ENCODE measurements at places on chromosomes 5 and 9. TPM values are rescaled to one million over a fixed set of nuclear protein-coding genes. Genes with fewer than 3 reads are reported as not detected.
A peak's percentile ranks its signal among the peaks of the same experiment; 100 is the strongest.

GRCh38 chr5:66741394-66741793 is 145.2 kb downstream of the MAST4 start:
- H3K27ac ChIP-seq: no peak overlapping the region
- DNase-seq: no peak
- H3K27me3 ChIP-seq: no peaks in the 10 kb centered on the region
- no peak overlapping the region for H3K4me3 ChIP-seq
- no peaks in the 10 kb centered on the region for H3K4me1 ChIP-seq
- no peaks in the 10 kb centered on the region for H3K36me3 ChIP-seq

DNA sequence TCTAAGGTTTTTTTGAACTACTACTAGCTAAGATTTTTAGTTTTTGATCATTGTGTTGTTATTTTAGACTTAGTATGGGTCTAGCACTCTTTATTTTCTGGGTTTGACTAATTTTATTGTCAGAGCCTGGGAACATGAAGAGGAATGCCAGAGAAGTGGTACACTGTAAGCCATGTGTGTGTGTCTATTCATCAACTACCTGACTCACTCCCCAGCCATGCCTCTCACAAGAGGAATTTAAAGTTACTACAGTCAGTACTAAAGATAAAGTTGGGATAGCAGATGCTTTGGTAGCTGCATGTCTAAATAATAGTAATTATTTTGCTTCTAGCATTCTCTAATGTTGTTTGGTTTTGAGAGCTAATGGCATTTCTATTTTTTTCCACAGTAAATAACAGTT is 264.8 kb downstream of the CSNK1G3 start:
- no peaks in the 10 kb centered on the region for H3K27me3 ChIP-seq
- no peak overlapping the region for H3K4me3 ChIP-seq
- no peaks in the 10 kb centered on the region for H3K4me1 ChIP-seq
- H3K27ac ChIP-seq: no peak overlapping the region
- DNase-seq: peak; percentile 95

DNA sequence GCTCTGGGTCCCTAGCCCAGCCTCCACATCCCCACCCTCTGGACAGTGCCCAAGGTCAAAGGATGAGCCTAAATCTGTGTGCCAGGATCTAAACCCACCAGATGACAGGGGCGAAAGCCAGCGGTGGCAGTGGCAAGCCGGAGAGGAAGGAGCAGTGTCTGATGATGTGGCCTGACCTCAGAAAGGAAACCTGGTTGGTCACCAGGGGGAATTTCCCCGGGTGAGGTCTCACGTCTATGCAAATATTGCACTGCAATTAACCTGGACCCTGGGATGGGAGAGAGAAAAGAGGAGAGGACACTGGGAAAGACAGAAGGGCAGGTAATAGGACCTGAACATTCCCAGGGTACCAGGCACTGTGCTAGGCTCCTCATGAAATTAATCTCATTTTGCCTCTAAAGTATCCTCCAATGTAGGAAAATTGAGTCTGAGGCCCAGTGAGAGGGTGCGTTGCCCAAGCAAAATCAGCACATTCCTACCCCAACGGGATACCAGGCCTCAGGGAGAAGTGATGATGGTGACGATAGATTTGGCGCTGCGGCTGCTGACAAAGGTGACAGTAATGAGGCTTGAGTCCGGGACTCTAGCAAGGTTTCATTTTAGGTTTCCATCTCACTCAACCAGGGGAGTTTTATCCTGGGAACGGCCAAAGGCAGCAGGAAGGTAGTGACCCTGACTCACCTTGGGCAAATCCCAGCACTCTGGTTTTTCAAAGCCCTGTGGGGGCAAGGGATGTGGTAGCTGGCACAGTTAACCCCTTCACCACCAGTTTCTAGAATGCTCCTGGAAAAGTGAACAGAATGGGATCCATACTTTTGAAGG is 13.4 kb upstream of the TNIP1 start:
- peaks cover 32% of the 10 kb centered on the region for H3K4me1 ChIP-seq
- H3K27me3 ChIP-seq: no peaks in the 10 kb centered on the region
- no peaks in the 10 kb centered on the region for H3K36me3 ChIP-seq
- DNase-seq: no peak

DNA sequence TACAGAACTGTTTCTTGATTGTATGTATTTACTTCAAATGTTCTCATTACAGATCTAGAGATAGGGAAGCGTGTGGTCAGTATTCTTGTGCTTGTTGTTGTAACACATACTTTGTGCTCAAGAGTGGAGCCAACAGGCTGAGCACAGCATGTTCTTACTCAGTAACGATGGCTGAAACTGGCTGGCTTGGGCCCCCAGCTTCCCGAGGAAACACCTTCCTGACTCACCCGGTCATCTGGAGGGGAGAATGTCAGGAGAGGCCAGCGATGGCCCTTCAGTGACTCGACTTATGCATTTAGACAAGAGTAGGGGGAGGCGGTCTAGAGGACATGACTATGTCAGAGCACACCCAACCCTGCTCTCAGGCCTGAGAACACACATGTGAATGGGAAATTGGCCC is 25.6 kb downstream of the ZNF474 start:
- no peak overlapping the region for H3K4me3 ChIP-seq
- no peaks in the 10 kb centered on the region for H3K36me3 ChIP-seq
- peak; percentile 88 for DNase-seq
- peaks cover 21% of the 10 kb centered on the region for H3K4me1 ChIP-seq

- DNase-seq: no peak
- H3K4me3 ChIP-seq: peak overlapping the region; percentile 19
- no peaks in the 10 kb centered on the region for H3K4me1 ChIP-seq
- H3K36me3 ChIP-seq: no peaks in the 10 kb centered on the region
These were observed 930 bp downstream of the PRLR start for GRCh38 chr5:35229076-35230037.

- no peak for DNase-seq
- no peak overlapping the region for H3K4me3 ChIP-seq
- no peaks in the 10 kb centered on the region for H3K27me3 ChIP-seq
- no peaks in the 10 kb centered on the region for H3K4me1 ChIP-seq
- H3K36me3 ChIP-seq: no peaks in the 10 kb centered on the region
- H3K27ac ChIP-seq: no peak overlapping the region
These were observed 68.4 kb upstream of the IZUMO3 start for GRCh38 chr9:24614070-24614469.

GRCh38 chr5:179730852-179731251 is 1.8 kb upstream of the MAML1 start:
- H3K36me3 ChIP-seq: peaks cover 6% of the 10 kb centered on the region
- no peaks in the 10 kb centered on the region for H3K27me3 ChIP-seq
- H3K27ac ChIP-seq: no peak overlapping the region
- DNase-seq: no peak
- H3K4me3 ChIP-seq: no peak overlapping the region
- peaks cover 3% of the 10 kb centered on the region for H3K4me1 ChIP-seq

DNA sequence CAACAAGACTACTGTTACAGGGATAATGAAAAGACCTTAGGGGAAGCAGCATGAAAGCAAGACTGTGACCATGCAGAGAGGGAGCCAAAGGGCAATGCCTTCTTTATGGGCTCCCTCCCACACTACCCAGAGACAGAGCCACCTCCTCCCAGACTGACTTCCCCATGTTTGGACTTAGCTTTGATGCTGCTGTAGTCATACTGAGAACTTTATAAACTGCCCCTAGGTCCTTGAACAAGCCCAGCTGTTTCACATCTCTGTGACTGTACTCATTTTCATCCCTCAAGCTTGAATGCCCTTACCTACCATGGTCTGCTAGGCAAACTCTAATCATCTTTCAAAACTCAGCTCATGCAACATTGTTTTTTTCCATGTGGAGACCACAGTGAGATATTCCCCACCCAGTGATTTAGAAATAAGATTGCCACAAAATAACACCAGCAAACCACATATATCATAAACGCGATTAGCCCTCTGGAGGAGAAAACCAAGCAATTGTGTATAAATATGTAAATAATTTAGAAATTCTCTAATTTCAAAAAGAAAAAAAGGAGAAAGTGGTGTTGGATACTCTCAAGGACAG is 23.4 kb upstream of the FAM169A start:
- H3K27me3 ChIP-seq: no peaks in the 10 kb centered on the region
- no peaks in the 10 kb centered on the region for H3K36me3 ChIP-seq
- H3K4me3 ChIP-seq: no peak overlapping the region

DNA sequence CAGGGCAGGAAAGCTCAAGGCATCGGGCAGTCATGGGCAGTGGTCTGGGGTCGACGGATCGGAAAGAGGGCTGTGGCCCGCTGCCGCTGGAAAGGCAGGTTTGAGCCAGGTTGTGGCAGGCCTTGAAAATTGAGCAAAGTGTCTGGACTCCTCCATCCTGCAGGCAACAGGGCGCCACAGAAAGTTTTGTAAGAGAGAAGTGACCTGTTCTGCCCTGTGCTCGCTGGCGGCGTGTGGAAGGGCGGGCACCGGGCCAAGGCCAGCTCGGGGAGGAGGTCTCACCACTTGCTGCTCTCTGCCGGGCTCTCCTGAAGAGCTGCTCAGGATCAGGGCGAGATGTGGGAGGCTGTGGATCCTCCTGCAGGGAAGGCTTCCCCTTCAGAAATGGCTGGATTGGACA is 41.4 kb upstream of the FAT2 start:
- H3K4me3 ChIP-seq: no peak overlapping the region
- H3K36me3 ChIP-seq: no peaks in the 10 kb centered on the region
- DNase-seq: no peak
- H3K27me3 ChIP-seq: peaks cover 6% of the 10 kb centered on the region
- H3K4me1 ChIP-seq: no peaks in the 10 kb centered on the region
- no peak overlapping the region for H3K27ac ChIP-seq

- no peaks in the 10 kb centered on the region for H3K36me3 ChIP-seq
- H3K27ac ChIP-seq: no peak overlapping the region
- no peaks in the 10 kb centered on the region for H3K27me3 ChIP-seq
- no peak overlapping the region for H3K4me3 ChIP-seq
- no peaks in the 10 kb centered on the region for H3K4me1 ChIP-seq
These were observed 159.3 kb upstream of the TLX3 start for GRCh38 chr5:171149772-171150171.

DNA sequence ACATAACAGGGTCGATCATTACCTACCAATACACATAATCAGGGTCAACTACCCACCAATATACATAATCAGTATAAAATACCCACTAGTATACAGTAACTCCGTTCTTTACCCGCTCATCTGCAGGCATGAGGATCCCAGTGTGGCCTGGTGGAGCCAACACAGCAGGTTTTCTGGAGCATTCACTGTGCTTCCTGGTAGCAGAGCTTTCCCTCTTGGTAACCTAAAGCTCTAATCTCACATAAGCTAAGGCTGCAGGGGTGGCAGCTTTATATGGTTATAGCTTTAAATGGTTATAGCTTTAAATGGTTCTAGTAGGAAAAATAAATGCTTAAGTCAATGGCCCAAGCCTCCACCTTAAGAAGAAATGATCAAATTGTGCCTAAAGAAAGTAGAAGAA is 11.9 kb downstream of the LCN1 start:
- no peak for DNase-seq
- H3K4me3 ChIP-seq: no peak overlapping the region
- H3K4me1 ChIP-seq: no peaks in the 10 kb centered on the region
- no peaks in the 10 kb centered on the region for H3K27me3 ChIP-seq
- H3K36me3 ChIP-seq: no peaks in the 10 kb centered on the region

DNA sequence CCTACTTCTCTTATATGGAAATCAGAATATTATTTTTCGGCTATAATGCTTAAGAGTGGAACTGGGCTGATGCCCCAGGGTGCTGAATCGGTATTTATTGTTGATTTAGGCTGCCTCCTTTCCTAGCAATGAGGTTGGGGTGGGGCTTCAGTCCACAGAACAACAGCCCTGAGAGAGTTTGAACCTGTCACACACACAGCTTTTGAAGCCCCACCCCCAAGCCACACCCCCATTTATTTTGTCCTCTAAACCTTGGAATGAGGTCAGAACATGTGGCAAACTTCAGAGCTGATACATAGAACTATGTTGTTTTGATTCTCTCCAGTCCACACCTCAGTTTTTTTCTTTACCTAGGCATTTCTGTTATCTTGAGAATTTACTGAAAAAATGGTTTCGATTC is 51.7 kb upstream of the CAMK4 start:
- DNase-seq: no peak
- H3K4me3 ChIP-seq: no peak overlapping the region
- H3K27ac ChIP-seq: no peak overlapping the region
- peaks cover 2% of the 10 kb centered on the region for H3K27me3 ChIP-seq

The PLCXD3 gene
- total RNA-seq: 1.3 TPM

The SLC6A3 gene
- total RNA-seq: not detected

The CSF1R gene
- total RNA-seq: not detected

The C8G gene
- 1.2 TPM for total RNA-seq

The CDK9 gene
- 54.8 TPM for total RNA-seq

The POU4F3 gene
- not detected for total RNA-seq

The LCNL1 gene
- total RNA-seq: 3.3 TPM

The DHX29 gene
- 38.5 TPM for total RNA-seq

The TRIM41 gene
- total RNA-seq: 17.0 TPM

All from fibroblast of lung (primary cell).